Stimulated activated naive CD4-positive, alpha-beta T cell treated with Interleukin-2 at 50 U/mL for 16 hours (primary cell): ENCODE measurements at places on chromosomes 11 and 22.

GRCh38 chr11:3128356-3129180 is 36.5 kb downstream of the OSBPL5 start:
- no peak for DNase-seq

DNA sequence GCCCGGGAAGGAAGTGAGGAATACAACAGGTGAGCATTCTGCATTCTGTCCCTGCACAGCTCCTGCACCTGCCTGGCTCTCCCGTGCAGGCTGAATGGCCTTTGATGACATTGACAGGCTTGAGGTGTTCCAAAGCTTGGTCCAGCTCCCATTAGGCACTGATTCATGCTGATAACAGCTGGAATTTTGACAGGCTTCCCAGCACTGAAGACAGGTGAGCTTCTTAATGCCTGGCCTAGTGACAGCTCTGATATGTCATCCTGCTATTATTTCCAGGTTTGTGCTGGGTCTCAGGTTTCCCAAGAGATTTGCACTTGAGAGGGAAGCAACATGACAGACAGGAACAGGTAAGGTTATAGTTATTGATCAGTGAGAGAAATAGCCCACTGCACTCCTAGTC is 58.0 kb upstream of the MTNR1B start:
- no peak for DNase-seq

- no peak for DNase-seq
Observed at GRCh38 chr11:71994786-71995185, 3.9 kb upstream of the IL18BP start.

DNA sequence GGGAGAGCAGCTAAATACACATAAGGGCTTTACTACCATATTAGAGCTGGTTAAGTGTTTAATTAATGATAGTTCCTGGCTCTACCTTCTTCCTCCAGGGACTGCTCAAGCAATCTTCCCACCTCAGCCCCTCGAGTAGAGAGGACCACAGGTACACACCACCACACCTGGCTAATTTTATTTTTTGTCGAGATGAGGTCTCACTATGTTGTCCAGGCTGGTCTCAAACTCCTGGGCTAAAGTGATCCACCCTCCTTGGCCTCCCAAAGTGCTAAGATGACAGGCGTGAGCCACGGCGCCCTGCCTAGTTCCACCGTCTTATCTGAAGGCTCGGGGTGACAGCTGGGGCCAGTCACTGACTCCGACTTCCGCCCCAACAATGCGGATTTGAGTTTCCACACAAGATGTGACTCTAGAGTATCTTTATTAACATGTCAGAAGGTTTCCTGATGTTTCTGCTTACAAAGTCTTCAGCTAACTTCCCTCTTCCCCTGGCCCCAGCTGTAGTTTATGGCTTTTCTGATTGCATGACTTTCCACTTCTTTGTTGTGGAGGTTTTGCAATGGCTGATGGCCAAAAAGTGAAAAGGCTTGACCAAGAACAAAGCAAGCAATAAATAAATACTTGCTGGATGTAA is 16.8 kb downstream of the TPST2 start:
- no peak for DNase-seq

DNA sequence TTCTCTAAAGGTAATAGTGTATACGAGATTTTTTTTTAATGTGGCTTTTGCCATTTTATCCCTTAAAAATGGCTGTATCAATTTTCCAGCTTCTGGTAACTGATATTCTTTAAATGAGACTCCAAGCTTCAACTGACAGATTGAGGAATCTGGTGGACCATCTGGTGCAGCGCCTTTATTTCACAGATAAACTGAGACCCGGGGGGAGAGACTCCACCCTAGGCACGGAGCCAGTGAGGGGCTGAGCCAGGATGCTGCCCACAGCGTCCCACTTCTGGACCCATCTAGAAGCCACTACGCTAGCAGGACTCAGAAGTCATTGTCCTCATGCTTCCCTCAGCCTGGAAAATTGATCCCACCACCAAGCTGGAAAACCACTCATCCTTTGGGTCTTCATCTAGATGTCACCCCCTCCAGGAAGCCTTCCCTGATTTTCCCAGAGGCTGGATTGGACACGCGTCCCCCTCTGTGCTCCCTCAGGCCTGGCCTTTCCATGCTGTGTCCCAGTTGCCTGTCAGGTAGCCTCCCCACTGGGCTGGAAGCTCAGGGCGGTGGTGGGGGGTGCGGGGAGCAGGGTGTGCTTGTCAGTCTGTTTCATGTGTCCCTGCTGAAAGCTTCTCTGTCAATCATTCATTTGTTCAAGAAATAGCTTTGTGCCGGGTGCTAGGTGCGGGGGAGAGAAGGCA is 12.3 kb upstream of the CD5 start:
- no peak for DNase-seq

GRCh38 chr11:63775191-63775590 is 6.6 kb upstream of the ZFTA start:
- DNase-seq, result no peak

- no peak for DNase-seq
Observed at GRCh38 chr11:103794262-103794661, 242.2 kb upstream of the DDI1 start.

DNA sequence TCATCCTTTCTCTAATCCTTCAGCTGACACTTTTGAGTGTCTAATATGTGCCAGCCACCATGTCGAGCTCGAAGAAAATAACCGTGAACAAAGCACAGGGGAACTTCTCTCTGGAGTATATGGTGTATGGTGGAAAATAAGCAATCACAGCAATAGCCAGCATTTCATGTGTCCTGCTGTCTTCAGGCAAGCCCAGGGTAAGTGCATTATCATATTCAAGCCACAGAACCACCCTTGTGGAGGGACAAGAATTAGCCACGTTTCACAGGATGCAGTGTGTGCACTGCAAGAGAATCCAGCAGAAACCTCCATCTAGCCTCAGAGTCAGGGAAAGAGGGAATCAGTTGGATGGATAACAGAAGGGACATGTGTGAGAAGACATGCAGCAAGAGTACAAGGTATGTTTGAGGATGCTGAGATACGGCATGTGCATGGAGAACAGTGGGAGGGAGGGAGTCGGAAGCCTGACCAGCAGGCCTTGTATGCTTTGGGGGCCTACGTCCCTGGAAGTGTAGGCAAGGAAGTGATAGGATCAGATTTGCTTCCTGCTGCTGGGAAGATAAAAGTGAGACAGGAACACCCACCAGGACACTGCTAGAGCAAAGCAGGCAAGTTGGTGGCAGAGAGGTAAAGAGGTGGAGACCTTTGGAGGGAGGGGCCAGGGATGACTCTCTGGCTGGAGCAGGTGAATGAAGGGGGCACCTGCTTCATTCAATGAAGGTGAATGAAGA is 14.7 kb upstream of the GNAZ start:
- no peak for DNase-seq

- DNase-seq, result no peak
Observed at GRCh38 chr11:4071914-4072313, 22.7 kb upstream of the RRM1 start.

DNA sequence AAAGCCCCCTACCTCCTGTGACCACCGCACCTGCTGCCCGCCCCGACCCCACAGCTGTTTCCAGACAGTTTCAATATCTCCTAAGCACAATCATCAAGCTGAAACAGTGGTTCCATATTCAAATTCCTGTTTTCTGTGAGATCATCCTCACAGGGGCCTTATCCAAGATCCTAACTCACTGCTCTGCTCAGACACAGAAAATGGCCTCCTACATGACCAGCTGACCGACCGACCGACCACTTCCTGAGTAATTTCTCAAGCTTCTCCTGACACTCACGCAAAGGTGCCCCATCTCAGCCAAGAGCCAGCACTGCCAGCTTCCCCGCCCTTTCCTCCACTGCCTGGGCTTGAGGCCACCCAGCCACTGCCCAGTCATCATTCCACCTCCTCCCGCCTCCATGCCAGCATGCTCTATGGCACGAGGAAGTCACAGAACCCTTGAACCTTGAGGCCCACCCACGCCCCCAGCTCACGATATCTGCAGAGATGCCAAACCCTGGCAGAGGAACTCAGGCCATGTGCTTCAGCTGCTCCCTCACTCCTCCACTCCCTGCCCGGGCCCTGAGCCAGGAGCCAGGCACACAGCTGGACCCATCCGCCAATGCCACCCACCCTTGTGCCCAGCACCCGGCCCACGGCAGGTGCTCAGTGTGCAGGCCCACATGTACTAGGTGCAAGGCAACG is 14.0 kb downstream of the KIAA0930 start:
- no peak for DNase-seq

- DNase-seq, result no peak
Observed at GRCh38 chr22:45223304-45224117, 17.2 kb downstream of the KIAA0930 start.

DNA sequence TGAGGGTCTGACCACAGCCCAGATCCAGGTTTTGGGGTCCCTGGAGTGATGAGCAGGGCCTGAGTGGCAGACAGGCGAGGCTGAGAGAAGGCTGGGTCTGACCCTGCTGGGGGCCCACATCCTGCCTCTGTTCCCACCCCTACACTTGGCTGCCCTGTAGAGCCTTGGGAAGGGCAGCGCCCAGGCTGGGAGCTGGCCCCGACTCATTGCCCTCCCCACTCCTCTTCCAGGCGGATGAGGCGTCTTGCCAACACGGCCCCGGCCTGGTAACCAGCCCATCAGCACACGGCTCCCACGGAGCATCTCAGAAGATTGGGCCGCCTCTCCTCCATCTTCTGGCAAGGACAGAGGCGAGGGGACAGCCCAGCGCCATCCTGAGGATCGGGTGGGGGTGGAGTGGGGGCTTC is 4.9 kb downstream of the DERL3 start:
- no peak for DNase-seq

GRCh38 chr11:47628026-47628425 is 14.3 kb downstream of the MTCH2 start:
- no peak for DNase-seq

DNA sequence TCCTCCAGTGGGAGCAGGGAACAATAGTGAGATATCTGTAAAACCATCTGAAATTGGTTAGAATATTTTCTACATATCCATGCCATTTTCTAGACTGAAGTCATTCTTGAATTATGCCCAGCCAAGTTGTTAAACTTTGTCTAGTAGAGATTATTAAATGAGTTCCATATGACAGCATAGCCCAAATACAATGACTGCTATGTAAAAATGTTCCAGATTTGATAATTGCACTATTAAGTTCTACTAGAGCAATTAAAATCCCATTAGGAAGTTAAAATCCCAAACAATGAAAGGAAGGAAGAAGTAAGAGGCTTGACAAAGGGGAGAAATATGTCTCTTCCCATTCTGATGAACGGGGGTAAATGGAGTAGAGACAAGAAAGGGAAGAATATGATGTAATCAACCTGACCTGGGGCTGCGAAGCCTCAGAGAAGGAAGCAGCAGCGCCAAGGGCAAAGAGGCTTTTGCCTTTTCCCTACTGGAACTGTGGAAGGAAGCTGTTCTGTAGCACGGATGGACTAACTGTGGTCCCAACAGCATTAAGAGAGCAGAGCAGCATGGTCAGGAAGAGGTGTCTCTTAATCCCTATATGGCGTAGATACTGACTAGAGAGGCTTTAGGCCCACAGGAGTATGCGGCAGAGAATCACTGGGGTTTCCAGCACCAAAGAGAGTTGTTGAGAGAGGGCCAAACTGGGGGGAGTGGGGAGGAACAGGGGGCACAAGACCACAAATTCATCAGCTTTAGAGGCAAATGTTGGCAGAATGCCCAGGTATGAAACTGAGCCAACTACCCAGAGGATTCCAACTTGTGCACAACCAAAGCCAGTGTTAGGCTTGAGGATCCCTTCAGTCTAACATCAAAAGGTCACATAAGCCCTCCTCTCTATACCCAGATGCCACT is 26.7 kb downstream of the RRP8 start:
- DNase-seq, result no peak
